SIG-M5 (cell line): ENCODE measurements at places on chromosomes 4 and X.

GRCh38 chrX:18666614-18667013, 5.3 kb downstream of the RS1 start:
- DNase-seq, result no peak

- no peak for DNase-seq
Measured at GRCh38 chr4:71287305-71287704, 51.5 kb upstream of the SLC4A4 start.

- no peak for DNase-seq
Measured at GRCh38 chrX:33062041-33062440, 149.3 kb downstream of the DMD start.

DNA sequence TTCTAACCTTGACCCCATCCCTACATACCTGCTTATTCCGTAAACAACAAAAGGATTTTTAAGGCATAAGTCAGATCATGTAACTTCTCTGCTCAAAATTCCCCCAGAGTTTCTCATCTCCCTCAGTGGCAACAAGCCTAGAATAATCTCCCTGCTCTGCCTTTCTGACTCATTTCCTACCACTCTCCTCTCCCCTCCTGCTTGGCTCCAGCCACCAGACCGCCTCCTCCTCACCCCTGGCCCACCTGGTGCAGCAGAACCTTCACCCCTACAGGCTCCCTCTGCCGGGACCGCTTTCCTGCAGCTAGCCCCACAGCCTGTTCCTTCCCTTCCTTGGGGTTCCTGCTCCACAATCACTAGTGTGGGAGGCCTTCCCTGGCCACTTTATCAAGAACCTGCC, 32.1 kb downstream of the TSPAN5 start:
- no peak for DNase-seq

DNA sequence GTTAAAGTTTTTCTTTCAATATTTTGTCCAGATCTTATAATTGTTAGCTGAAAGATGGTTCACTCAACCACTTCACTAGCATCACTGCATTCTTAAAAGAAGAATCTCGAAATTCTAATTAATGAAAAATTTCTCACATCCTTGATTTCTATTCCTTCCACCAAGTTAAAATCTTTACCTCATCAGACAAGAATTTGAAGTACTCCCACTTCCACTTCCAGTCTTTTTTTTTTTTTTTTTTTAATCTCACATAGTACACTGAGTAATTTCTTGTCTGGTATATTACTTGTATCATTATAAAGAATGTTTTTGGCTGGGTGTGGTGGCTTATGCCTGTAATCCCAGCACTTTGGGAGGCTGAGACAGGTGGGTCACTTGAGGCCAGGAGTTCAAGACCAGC, 73.2 kb downstream of the FBXW7 start:
- no peak for DNase-seq
